ENCODE measurements at places on chromosomes 5 and 9. TPM values are rescaled to one million over a fixed set of nuclear protein-coding genes. Genes with fewer than 3 reads are reported as not detected.

The ARID3C gene
- total RNA-seq, result 0.18 TPM

The LHX6 gene
- 0.24 TPM for total RNA-seq

The PLAC8L1 gene
- not detected for total RNA-seq

The MROH2B gene
- total RNA-seq, result not detected

The MVB12B gene
- total RNA-seq, result 6.4 TPM

The MYO10 gene
- 78.7 TPM for total RNA-seq
